ENCODE measurements at places on chromosomes 13 and 19.

- DNase-seq: no peak
Observed at GRCh38 chr13:79803989-79804388, 323.0 kb downstream of the NDFIP2 start.

DNA sequence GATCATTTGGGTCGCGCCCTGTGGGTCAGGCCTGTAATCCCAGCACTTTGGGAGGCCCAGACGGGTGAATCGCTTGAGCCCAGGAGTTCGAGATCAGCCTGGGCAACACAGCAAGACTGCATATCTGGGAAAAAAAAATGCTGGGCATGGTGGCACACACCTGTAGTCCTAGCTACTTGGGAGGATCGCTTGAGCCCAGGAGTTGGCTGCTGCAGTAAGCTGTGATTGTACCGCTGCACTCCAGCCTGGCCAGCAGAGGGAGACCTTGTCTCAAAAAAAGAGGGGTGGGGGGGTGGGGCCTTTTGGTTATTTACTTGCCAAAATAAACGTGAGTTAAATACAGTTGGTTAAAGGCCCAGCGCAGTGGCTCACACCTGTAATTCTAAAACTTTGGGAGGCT lies 9.8 kb upstream of the ZNF544 start:
- DNase-seq: no peak

GRCh38 chr13:42221121-42221765 lies 50.7 kb upstream of the AKAP11 start:
- no peak for DNase-seq

DNA sequence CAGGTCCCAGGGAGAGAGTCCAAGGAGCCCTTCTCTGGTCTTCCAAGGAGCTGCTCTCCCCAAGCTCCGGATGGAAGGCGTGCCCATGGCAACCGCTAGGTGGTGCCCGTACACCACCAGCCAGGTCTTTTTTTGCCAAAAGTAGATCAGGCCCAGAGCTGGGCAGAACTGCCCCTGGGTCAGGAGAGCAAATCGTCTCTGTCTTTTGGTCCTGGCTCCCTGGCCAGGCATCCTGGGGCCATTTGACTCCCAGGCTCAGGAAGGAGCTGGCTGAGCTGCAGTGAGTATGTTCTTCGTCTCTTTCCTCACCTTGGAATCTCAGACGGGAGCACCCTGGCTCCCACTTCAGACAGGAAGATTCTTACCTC lies 24.6 kb upstream of the BCL3 start:
- peak; percentile 76 for DNase-seq

DNA sequence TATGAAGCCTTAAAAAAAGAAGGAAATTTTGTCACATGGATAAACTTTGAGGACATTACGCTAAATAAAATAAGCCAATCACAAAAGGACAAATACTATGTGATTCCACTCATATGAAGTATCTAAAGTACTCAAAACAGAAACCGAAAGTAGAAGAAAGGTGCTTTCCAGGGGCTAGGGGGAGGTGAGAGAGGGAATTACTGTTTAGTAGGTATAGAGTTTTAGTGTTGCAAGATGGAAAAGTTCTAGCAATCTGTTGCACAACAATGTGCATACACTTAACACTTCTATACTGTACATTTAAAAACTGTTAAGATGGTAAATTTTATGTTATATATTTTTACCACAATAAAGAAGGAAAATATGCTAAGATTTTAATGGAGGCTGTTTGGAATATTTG lies 83.0 kb downstream of the POLR1D start:
- no peak for DNase-seq

DNA sequence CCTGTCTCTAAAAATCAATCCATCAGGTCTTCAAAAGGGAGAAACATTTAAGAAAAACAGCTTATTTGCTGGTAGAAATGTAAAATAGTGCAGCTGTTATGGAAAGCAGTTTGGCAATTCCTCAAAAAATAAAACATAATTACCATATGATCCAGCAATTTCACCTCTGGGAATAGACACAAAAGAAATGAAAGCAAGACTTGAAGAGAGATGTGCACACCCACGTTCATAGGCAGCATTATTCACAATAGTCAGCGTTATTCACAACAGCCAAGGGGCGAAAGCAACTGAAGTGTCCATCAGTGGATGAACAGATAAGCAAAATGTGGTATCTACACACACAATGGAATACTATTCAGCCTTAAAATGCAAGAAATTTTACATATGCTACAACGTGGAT lies 45.1 kb upstream of the DOCK9 start:
- DNase-seq: no peak

GRCh38 chr19:39251081-39251480 lies 2.4 kb upstream of the IFNL4 start:
- no peak for DNase-seq

DNA sequence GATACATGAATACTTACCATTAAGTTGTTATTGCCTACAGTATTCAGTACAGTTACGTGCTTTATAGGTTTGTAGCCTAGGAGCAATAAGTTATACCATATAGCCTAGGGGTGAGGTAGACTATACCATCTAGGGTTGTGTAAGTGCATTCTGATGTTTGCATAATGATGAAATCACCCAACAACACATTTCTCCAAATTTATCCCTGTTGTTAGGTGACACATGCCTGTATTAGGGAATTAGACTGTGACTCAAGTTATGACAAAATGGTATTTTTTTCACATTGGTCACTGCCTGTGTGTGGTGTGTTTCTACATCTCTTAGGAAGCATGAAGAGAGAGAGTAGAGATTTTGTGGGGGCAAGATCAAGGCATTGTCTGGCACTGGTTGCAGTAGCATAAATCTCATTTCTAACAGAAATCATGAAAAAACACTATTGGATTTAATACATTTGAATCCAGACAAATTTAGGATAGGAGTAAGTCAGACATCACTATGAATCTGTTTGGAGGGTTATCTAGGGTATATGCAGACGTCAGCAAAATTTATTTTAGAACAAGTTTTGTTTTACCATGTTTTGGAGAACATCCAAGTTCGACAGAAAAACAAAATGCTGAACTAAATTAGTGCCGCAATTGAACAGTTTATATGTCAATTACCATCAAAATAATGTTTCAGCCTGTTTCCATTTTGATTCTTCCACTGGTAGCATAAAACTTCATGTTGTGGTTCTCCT lies 332.1 kb downstream of the LMO7 start:
- DNase-seq: peak; percentile 41

DNA sequence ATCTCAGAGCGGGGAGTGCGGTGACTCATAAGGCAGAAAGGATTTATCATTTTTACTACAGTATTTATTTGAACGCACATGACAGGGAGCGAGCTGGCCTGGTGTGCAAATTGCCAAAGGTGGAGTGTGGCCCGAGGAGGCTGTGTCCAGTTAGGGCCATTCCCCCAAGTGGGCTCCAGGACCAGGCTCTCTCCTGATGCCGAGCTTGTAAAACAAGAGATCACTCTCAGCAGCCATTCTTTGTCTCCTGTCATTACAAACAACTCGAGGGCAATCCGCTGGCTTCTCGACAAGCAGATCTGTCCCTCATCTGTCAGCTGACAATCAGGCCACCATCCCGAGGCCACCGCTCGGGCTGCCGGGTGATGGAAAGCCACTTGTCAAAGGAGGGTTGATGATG lies 418.9 kb downstream of the ZNF536 start:
- DNase-seq: no peak

DNA sequence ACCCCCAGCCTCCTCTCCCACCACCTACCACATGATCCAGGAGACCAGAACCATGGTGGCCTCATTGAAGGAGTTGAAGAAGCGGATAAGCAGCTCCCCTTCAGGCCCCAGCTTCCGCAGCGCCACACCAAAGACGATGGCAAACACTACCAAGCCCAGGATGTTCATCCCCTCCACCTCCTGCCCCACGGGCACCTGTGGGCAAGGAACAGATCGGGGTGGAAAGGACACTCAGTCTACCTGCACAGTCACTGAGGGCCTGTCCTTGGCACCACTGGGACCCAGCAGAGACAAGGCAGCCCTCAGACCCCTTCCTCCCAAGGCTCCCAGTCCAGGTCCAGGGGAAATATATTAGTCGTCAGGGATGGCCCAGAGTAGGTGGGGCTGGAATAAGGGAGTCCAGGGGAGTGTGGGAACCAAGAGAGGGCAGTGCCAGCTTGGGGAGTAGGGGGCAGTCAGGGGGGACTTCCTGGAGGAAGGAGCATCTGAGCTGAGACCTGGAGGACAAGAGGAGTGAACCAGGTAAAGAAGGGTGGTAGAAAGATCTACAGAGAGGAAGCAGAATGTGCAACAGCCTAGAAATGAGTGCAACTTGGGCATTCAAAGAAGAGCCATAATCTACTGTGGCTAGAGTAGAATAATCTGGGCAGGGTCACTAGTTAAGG lies 5.9 kb downstream of the SLC1A5 start:
- no peak for DNase-seq

DNA sequence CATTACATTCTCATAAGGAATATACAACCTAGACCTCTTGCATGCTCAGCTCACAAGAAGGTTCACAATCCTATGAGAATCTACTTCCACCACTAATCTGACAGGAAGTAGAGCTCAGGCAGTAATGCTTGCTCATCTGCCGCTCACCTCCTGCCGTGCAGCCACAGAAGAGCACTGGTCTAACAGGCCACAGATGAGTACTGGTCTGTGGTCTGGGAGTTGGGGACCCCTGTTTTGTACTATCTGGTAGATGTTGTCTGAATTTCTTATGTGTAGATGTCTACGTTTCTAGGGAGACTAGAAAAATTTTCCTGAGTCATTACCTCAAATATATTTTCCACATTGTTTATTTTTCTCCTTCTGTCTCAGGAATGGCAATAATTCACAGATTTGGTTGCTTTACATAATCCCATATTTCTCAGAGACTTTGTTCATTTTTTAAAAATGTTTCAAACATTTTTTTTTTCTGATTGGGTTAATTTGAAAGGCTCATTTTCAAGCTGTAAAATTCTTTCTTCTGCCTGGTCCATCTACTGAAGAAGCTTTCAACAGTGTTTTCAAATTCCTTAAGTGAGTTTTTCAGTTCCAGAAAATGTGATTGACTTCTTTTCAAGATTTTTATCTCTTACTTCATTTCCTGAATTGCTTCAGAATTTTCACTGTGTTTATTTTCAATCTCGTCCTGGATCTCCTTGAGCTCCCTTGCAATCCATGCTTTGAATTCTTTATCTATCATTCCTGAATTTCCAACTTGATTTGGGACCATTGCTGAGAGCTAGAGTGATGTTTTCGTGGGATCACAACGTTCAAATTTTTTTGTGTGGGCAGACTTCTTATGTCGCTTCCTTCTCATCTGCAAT lies 1322.2 kb downstream of the PCDH9 start:
- peak; percentile 3 for DNase-seq

GRCh38 chr13:36493046-36493445 lies 60.8 kb downstream of the CCNA1 start:
- DNase-seq: no peak

GRCh38 chr19:46668662-46669061 lies 7.7 kb upstream of the DACT3 start:
- no peak for DNase-seq

DNA sequence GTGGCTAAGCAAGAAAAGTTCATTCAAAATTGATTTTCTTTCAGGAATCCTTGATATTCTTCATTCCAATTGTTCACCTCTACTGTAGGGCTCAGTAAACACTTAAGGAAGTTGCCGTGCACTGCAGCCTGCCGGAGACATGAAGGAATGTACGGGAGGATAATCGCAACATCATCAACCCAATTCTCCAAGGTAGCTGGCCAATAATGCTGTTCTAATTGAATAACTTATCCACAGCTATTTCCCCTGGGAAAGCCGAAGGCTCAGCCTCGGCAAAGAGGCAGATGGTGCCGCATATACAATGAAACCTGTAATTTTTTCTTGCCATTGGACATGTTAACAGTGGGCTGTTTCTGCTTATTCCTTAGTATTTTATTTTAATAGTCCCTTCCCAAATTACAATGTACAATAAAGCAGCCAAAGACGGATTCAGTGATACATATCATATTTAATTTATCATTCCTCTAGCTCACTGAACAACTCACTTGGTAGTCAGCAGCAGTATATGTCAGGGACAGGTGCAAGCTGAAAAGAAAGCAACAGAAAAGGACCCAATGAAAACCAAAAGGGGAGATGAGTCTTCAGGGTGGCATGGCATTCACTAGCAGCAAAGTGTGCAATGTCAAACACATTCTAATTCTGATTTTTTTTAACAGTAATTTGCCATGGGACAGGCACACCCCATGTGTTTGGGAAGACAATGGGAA lies 420.5 kb upstream of the KLF12 start:
- no peak for DNase-seq

DNA sequence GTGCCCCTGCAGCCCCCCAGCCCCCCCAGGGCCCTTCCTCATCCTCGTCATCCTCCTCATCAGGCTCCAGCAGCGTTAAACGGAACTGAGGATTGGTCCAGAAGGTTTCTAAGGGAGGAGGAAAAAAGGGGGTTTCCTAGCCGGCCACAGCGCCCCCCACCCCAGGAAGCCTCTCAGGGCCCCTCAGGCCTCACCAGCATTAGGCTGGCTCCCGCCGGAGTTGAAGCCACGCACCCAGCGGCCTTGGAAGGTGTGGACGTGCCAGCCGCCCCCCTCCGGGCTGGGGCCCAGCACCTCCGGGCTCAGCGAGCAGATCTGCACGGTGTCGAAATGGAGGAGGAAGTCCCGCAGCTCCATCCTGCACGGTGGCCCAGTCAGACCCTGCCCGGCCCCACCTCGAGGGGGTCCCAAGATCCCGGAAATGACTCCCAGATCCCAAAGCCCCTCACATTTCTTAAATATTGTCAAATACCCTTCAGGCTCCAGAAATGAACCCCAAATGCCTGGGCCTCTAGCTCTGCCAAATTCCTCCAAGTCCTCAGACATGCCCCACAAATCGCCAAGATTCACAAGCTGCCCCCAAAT lies 6.9 kb downstream of the CAPN12 start:
- DNase-seq: no peak

DNA sequence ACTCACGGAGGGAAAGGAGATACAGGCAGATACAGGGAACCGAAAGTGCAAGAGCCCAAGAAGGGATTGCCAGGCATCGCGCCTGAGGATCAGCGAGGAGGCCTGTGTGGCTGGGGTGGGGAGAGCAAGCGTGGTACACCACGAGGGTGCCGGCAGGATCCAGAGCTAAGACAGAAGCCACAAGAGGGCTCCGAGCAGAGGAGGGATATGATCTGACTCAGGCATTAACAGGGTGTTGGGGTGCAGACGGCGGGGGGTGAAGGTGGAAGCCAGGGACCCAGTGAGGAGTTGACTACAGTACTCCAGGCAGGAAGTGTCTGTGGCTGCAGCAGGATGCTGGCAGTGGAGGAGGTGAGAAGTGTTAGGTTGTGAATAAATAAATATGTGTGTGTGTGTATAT lies 5.4 kb upstream of the PPP1R37 start:
- no peak for DNase-seq

DNA sequence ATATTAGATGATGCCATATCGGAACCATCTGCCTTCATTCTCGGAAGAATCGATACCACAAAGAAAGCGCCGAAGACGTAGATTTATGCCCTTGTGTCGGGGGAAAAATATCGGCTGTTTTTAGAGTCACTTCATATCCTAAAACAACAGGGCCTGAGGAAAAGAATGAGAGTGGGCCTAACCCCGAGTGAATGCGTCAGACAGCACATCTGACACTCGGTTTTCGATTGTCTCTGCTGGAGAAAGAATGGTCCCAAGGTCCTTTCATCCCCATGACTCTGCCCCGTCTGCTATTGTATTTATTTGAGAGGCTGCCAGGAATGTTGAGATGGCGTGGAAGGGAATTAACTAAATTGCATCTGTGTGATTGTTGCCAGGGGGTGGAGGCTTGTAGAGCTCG lies 46.1 kb downstream of the CHST8 start:
- no peak for DNase-seq

- DNase-seq: no peak
Observed at GRCh38 chr13:31042481-31043165, 110.2 kb downstream of the TEX26 start.

- peak; percentile 49 for DNase-seq
Observed at GRCh38 chr13:84896128-84896527, 903.1 kb downstream of the SLITRK6 start.
